GM19239 (cell line): ENCODE measurements at places on chromosomes 5 and 9.

- DNase-seq: no peak
Observed at GRCh38 chr9:106069241-106069640, 374.9 kb downstream of the TMEM38B start.

DNA sequence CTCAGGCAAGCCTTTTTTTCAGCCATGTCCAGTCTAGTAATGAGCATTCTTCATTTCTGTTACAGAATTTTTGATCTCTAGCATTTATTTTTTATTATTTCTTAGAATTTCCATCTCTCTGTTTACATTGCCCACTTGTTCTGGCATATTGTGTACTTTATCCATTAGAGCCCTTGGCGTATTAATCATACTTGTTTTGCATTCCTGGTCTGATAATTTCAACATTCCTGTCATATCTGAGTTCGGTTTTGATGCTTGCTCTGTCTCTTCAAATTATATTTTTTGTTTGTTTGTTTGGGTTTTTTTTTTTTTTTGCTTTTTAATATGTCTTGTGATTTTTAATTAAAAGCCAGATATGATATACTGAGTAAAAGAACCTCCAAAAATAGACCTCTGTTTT lies 23.0 kb upstream of the JAK2 start:
- no peak for DNase-seq

DNA sequence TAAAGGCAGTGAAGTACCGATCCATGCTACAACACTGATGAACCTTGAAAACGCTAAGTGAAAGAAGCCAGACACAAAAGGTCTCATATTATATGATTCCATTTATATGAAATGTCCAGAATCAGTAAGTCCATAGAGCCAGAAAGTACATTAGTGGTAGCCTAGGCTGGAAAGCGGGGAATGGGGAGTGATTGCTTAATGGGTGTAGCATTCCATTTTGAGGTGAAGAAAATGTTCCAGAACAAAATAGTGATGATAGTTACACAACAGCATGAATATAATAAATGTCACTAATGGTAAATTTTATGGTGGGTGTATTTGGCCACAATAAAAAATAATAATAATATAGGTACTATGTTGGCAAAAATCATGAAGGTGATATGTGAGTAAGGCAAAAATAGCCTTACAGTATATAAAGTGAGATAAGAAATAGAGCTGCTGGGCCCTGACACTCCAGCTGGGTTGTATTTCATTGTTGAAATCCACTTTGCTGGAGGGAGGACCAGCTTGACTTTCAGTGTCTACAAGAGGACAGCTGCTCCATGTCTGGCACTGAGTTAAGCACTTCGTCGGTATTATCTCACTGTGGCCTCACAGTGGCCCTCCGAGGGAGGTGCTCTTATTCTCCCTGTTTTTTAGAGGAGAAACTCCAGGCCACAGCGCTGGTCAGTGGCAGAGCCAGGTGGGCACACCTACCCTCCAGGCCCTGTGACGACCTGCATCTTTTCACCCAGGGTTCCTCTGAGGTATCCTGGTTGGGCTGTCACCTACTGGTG lies 22.4 kb upstream of the ANGPTL2 start:
- no peak for DNase-seq

DNA sequence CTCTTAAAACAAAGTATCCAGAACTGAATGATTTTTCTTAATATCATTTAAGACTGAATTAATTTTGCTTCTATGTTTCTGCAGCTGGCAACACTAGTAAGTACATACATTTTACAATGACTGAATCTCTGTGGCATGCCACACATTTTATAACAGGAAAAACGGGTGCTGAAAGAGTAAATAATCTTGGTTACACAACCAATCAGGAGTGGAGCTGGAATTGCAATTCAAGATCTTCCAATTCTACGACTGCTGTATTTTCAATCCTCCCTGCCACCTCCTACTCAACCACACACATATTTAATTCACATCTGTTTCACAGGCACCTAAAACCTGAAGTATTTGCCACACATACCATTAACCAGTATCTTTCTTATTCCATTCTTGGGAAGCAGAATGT lies 52.7 kb upstream of the NR5A1 start:
- no peak for DNase-seq

- DNase-seq: no peak
Observed at GRCh38 chr5:35794684-35795375, 61.9 kb upstream of the IL7R start.

DNA sequence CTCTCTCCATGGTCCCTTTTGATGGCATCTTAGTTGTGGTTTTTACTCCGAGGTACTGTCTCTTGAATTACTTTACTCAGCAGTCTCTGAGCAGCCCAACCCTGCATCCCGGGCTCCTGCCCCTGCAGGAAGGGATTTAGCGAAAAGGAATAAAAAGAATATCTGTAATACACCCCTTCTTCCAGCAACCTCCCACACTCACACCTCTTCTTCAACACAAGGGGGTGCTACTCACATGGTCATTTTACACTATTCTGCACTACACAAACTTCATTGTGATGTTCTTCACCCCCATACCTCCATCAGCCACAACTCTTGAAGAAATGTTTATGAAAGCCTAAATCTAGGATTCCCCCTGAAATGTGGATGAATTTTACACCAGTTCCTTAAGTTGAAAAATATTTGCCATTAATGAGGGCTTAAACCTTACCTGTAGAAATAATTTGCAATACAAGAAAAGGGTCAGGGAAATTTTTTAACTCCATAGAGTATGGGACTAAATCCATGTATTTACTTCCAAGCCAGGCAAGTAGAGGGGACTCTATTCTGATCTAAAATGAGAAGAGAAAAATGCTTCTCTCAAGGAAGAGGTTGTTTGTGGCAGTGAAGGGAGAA lies 26.0 kb downstream of the TPD52L3 start:
- peak; percentile 56 for DNase-seq

- DNase-seq: no peak
Observed at GRCh38 chr9:14741369-14741768, 18.8 kb upstream of the CER1 start.

GRCh38 chr5:172437445-172438318 lies 16.6 kb downstream of the SH3PXD2B start:
- no peak for DNase-seq
